ENCODE measurements at places on chromosomes 4 and X.

GRCh38 chrX:11470250-11470974 is 177.2 kb downstream of the AMELX start:
- ATAC-seq, result no peak

GRCh38 chr4:24722026-24722568 is 73.3 kb upstream of the SOD3 start:
- ATAC-seq, result no peak

DNA sequence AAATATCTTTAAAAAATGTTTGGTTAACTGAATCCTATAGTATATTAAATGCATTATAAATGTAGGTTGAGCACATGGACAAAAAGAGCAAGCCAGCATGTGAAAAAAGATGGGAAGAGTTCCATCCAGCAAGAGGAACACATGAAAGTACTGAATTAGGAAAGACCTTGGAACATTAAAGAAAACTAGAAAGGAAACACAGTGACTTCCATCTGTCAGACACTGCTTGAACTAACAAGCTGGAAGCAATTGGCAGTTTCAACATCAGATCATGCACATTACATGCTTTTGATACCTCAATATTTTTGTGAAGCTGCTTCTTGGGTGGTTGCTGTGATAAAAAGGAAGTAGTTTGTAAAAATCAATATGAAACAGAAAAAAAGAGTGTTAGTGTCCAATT is 626.8 kb upstream of the GNPDA2 start:
- no peak for ATAC-seq

GRCh38 chr4:78131403-78131802 is 74.3 kb downstream of the FRAS1 start:
- no peak for ATAC-seq

- no peak for ATAC-seq
These were observed 187.9 kb downstream of the EPHA5 start for GRCh38 chr4:65482410-65482809.

- ATAC-seq, result no peak
These were observed 103.5 kb downstream of the SYNPO2 start for GRCh38 chr4:118992149-118992548.

DNA sequence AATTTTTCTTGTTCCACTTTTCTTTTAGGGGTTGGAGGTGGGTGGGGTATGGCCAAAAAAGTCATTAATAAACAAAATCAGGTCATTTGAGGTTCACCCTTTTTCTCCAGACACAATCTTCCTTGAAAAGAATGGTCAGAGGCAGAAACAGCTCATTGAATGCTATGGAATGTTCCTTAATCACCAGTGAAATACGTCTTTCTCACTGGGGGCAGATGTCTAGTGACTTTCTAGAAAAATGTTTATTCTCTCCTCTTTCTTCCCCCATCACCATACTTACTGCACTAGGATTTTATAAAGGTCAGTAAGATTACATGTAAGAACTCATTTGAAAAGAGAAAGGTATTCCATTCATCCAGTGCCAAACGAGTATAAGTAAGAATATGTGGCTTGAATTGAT is 44.5 kb downstream of the MGST2 start:
- ATAC-seq, result no peak

DNA sequence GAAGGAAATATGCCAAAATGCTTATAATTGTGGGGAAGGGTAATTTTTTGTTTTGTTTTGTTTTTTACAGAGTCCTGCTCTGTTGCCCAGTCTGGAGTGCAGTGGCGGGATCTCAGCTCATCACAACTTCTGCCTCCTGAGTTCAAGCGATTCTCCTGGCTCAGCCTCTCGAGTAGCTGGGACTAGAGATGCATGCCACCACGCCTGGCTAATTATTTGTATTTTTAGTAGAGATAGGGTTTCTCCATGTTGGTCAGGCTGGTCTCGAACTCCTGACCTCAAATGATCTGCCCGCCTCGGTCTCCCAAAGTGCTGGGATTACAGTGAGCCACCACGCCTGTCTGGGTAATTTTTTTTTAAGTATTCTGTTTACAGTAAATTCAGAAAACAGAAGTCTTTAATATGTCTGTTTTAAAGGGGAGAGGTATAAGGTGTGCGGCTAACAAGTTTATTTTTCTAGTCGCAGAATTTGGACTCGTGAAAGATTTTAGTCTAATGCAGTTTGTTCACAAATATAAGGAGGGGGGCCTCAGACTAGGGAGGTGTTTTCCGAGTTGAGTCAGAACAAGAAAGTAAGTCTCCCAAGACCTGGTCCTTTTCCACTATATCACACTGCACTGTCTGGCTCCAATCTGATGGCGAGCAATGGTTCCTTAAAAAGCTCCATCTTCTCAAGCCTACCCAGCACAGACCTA is 1.5 kb downstream of the ACSL1 start:
- no peak for ATAC-seq

GRCh38 chr4:89136525-89136924 is 25.2 kb downstream of the TIGD2 start:
- ATAC-seq, result peak; percentile 29

DNA sequence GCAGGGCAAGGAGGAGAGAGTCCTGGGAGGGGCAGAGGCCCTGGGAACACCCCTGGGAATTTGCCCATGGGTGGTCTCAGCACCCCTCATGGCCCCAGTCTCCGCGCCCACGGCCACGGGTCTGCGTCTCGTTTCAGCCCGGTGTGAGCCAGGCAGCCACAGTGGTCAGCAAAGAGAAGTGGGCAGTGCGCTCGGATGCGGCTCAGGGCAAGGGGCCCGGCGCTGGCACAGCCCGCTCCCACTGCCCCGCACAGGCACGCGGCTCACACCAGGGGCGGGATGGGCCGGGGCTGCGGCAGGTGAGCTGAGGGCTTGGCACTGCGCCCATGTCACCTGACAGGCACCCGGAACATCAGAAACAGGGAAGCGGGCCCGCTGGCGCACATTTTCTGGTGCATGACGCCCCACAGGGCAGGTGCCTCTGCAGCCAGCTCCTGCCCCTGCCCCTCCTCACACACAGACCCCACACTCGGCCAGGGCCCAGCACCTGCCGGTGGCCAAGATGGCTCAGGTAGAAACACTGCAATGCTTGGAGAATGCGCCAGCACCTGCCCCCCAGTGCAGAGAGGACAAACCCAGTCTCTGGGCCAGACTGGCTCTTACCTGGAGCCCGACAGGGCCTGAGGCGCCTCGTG is 41.9 kb upstream of the MXD4 start:
- ATAC-seq, result no peak

DNA sequence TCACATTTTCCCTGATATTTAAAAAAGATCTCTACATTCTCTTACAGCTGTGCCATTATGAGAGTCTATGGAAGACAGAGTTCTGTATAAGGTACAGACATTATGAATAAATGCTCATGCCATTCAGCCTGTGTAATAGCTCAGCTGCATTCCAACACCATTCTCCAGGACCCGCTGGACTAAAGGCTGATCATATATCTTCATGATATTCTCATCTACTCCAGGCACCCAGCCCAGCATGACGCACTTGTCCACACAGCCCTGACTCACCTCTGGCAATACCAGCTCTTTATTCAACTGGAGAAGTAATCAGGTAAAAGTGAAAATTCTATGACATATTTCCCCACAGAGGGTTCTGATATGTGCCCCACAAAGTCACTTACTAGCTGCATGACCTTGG is 437.5 kb upstream of the FGF16 start:
- no peak for ATAC-seq

DNA sequence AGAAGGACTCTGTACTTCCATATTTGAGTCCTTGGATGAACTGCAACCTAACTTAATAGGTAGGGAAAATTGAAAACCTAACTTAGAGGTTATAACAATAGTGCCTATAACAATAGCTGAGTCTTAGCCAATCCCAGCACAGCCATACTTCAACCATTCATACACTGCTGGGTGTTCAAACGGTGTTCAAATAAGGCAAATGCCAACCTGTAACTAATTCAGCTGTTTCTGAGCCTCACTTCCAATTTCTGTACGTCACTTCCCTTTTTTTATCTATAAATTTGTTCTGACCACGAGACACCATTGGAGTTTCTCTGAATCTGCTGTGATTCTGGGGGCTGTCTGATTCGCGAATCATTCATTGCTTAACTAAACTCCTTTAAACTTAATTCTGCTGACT is 9.6 kb upstream of the GRSF1 start:
- no peak for ATAC-seq

DNA sequence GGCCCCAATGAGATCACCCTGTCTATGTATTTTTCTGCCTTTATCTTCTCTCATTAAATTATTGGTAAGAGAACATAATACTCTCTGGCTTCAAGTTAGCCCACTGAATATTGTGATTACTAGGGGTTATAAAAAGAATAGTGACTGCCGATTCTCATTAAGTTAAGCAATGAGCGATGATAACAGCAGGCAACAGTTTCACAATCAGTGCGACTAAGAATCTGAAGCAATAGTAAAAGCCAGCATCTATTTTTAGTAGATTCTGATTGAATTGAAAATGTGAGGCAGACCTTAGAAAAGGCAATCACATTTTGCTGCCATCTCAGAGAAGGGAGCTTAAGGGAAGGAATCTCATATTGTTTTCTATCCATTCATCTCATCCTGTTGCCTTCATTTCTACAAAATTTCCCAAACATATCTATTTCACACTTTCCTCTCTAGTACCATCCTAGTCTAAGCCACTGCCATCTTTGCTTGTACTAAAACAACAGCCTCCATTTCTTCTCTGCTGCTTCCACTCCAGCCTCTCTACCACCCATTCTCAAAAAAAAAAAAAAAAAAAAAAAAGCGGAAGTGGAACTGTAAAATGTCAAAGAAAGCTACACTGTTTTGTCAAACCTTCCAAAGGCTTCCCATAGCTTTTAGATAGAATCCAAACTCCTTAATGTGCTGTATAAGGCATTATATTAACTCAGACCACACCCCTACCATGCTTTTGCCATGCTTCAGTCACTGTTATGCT is 17.4 kb downstream of the GABRA4 start:
- ATAC-seq, result no peak

DNA sequence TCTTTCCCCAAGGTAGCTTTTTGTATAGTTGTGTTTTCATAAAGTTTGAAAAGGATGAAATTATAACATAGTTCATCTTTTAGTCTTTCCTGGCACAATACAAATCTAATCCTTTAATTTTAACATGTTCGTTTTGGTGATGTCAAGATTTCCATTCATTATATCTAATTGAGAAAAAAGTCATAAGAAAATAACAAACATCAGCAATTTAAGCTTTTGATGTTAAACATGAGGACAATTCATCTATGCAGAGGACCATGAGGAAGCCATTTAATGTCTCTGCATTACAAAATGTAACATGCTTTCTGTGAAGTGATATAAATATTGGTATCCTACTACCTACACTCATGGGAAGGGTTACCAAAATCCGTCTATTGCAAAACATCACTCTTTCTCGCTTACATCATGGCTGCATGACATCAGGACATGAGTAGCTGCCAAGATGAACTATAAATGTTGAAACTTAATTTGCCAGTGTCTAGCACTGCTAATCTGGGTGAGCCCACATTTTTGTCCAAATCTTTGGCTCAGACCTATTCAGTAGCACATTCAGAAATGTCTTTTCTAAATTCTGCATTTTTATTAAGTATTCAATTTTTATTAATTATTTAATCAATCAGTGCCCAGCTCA is 9.5 kb downstream of the EPGN start:
- peak; percentile 23 for ATAC-seq

GRCh38 chr4:3290476-3290875 is 2.3 kb upstream of the RGS12 start:
- ATAC-seq, result no peak

DNA sequence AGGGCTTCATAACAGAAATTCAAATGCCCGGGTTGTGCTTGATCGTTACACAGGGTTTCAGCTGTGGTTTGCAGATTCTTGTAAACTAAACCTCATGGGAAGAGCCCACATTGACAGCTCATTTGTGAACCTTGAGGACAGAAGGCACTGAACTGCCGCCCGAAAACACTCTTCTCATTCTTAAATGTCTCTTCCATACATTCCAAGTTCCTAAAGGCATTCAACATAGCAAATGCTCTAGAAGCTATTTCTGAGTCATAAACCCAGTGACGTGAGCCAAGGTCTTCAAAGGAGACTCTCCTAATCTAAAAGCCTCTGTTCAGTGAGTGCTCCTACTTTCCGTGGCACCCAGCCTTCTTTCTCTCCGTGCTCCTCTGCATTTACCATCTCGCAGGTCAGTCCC is 737.8 kb upstream of the FRG1 start:
- ATAC-seq, result peak; percentile 52

- ATAC-seq, result peak; percentile 69
These were observed 589.2 kb upstream of the NR3C2 start for GRCh38 chr4:149031399-149031798.

- ATAC-seq, result no peak
These were observed 120.6 kb upstream of the EDNRA start for GRCh38 chr4:147360301-147360700.

DNA sequence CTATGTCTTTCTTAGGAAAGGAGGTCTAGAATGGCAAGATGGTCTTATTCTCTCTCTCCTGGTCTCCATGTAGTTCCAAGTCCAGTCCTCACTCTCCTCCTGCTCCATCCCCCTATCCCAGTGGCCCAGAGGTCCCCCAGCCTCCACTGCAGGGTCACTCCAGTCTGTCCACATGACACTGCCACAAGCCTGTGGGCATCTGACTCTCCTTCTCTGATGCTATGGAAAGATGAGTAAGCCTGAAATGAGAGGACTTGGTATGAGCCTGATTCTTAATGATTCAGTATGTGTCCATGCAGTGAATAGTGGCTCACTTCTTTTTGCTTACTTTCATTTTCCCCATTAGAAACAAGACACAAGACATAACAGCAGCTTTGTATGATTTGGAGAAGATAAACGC is 516.8 kb upstream of the ADGRL3 start:
- no peak for ATAC-seq

- ATAC-seq, result no peak
These were observed 177.5 kb downstream of the ENOX2 start for GRCh38 chrX:130725519-130725918.

GRCh38 chrX:14303891-14304290 is 225.4 kb upstream of the GLRA2 start:
- no peak for ATAC-seq

DNA sequence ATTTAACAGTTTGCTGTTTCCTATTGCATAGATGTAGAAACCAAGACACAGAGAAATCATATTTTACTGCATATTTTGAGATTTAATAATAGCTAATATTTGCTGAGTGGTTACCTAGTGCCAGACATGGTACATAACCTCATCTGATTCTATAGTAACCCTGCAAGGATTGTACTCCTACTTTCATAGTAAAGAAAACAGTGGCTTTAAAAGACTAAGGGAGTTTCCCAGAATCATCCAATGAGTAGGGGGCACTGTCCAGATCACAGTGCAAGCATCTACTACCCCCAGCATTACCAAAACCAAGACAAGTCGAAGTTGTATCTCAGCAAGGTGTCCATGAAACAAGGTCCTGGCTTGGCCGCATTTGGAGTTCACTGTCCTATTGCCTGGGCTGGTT is 224.5 kb upstream of the TENM3 start:
- ATAC-seq, result no peak

GRCh38 chr4:107213410-107213809 is 177.3 kb upstream of the DKK2 start:
- no peak for ATAC-seq

DNA sequence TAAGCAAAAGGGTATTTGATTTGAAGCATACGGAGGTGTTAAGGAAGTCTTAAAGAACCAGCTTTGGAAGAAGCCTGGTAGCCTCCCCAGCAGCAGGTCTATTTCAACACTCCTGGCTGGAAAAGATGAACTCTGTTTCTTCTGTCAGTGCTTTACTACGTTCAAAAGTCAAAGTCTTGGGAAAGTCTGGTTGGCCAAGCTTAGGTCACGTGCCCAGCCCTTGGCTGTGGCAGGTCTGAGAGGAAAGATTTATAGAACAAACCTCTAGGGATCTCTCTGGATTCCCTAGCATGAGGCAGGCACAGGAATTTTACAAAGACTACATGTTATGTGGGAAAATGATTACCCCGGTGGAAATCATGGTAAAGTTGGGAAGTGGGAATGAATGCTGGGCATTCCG is 8.6 kb upstream of the ARHGAP10 start:
- no peak for ATAC-seq

GRCh38 chr4:1208266-1208961 is 36.0 kb upstream of the SPON2 start:
- ATAC-seq, result no peak
